ELR (cell line): ENCODE measurements at places on chromosomes 6 and 20.

DNA sequence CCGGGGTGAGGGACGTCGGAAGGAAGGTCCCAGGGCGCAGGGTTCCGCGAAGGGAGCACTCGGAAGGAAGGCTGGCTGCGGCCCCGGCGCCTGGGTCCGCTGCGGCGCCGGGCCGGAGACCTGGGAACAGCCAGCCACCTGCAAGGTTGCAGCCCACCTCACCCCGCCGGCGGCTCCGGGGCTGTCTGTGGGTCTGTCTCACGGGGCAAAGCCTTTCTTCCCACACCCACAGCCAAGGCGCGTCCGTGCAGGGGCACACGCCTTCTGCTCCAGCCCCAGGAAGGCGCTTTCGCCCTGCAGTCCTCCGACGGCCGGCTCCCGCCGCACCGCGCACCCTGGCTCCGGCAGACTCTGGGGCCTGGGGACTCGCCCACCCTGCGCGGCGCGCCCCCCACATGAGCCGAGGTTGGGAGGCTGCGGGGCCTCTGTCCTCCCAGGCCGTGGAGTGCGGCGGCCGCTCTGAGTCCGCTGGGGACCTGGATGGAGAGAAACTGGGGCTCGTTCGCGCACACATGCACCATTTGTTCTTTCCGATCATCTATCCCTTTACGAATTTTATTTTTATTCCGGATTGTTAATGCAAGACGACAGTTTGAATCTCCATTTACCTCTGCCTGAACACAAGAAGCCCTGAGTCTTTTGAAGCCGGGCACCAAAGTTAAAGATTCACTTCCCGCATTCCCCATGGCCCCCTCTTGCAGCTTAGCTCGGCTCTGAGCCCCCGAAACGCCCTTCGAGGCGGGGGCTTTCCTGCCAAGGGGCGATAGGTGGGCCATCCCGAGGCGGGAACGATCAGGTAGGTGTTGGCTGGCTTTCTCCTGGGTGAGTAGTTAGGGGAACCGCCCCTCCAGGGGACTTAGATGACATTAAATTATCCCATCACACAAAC lies 4.5 kb upstream of the FOXC1 start:
- no peak for DNase-seq

DNA sequence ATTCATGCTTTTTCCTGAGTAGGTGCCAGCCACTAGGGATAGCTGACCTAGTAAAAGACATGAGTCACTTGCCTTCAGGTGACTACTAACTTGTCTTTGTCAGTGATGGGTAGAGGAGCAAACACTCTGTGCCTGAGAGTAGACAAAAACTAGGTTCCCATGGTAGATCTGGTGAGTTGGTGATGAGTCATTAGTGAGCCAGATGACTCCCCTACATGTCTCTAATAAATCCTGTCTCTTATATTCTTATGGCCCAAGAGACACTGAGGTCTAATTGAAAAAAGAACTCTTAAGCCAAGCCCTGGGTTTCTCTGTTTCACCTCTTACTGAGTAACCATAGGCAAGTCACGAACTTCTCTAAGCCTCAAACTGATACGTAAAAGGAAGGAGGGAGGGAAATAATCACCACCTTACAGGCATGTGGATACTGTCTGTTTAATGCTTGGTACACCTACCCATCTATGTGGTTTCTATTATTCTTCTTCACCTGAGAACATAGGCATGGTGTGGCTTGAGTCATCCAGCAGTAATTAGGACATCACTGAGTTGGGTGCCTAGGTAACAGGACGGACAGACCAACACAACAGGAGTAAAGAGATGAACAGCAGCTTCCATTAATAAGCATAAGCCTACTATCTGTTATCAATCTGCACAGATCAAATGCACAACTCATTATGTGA lies 20.3 kb downstream of the TTPAL start:
- peak; percentile 100 for DNase-seq

DNA sequence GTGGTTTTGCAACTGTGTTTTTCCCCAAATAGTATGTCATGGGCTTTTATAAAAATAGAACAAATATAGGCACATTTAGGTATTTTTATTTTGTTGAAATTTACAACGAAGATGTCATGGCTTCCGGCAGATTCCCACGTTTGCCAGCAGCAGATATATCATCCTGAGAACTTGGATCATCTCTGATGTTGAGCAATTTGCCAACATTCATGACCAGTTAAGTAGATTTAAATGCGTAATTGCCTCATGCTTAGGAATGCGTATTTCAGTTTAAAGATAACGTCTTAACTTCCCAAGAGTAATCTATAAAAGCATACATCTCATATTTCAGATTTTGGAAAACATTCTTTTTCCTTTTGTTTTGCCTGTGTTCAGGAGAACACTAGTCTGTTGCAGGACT lies 457.8 kb downstream of the QKI start:
- DNase-seq, result peak; percentile 63

- no peak for DNase-seq
Observed at GRCh38 chr20:33693741-33694638, 7.8 kb upstream of the E2F1 start.

DNA sequence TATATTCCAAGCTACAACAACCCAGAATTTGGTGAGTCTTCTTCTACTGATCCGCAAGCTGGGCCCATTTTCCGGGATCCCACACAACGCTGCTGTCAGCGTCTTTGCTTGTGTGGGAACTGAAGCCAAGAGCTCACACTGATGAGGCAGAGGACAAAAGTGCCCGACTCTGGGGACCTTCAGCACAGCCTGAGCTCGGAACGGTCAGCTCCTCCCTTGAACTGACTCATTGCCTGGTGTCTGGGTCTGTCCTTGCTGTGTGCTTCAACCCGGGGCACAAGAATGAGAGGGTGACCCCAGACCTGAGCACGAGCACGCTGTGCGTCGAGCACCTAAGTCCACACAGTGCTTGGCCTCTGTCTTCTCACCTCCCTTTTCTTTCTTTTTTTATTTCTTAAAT lies 33.5 kb downstream of the DACT2 start:
- no peak for DNase-seq

- no peak for DNase-seq
Observed at GRCh38 chr20:39019027-39019426, 56.9 kb downstream of the DHX35 start.

GRCh38 chr6:53066077-53066417 lies 843 bp downstream of the FBXO9 start:
- peak; percentile 69 for DNase-seq
